GM03348 (cell line): ENCODE measurements at places on chromosomes 16 and 17.

DNA sequence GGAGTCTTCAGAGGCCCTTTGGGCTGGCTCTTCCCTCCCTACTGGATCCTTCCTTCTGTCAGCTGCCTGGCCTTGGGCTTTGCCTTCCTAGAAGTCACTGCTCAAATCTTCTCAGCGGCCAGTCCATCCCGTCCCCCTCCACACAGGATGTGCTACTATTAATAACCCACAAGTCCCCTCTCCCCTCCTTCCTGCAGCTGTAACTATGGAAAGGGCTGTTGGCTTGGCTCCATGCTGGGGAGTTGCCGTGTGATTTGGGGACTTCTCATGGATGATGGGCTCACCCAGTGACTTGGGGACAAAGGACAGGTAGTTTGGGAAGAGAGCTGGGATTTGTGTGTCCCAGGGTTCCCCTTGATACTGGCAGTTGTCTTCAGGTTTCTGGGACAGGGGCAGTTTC lies 19.4 kb downstream of the TMEM94 start:
- no peak for DNase-seq

- DNase-seq, result no peak
Observed at GRCh38 chr17:12485361-12485906, 180.3 kb upstream of the MYOCD start.

- DNase-seq, result peak; percentile 64
Observed at GRCh38 chr16:47731252-47731651, 270.1 kb downstream of the PHKB start.

- no peak for DNase-seq
Observed at GRCh38 chr17:77177002-77177741, 36.4 kb downstream of the SEC14L1 start.

GRCh38 chr17:21089933-21090901 lies 36.5 kb upstream of the DHRS7B start:
- no peak for DNase-seq

DNA sequence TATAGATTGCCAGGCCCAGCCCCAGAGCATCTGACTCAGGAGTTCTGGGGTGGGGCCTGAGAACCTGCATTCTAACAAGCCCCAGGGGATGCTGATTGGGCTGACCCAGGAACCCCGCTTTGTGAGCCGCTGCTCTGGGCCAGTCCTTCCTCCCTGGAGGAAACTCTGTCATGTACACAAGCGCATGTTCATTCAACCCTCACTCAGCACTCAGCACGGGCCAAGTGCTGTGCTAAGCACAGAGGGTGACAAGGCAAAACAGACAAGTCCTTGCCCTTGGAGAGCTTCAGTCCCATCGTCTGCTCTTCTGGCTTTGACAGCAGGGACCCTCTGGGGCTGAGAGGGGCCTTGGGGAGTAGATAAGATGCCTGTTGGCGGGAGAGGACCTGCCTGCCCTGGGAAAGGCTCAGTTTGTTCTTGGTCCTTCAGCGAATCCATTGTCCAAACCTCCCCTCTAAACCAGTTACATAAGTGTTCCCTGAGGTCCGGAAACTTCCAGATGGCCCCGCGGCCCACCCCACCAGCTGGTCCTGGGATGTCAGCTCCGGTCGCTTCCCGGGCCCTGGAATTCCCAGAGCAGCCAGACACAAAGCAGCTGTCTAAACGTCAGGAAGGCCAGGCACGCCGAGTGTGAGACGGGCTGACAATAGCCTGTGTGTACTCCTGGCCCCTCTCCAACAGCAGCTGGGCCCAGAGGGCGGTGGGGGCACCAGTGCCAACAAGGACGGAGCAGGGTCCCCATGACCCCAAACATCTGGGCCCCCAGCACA lies 88.8 kb downstream of the ZDHHC7 start:
- no peak for DNase-seq

- DNase-seq, result no peak
Observed at GRCh38 chr16:49439676-49440075, 66.1 kb downstream of the C16orf78 start.

DNA sequence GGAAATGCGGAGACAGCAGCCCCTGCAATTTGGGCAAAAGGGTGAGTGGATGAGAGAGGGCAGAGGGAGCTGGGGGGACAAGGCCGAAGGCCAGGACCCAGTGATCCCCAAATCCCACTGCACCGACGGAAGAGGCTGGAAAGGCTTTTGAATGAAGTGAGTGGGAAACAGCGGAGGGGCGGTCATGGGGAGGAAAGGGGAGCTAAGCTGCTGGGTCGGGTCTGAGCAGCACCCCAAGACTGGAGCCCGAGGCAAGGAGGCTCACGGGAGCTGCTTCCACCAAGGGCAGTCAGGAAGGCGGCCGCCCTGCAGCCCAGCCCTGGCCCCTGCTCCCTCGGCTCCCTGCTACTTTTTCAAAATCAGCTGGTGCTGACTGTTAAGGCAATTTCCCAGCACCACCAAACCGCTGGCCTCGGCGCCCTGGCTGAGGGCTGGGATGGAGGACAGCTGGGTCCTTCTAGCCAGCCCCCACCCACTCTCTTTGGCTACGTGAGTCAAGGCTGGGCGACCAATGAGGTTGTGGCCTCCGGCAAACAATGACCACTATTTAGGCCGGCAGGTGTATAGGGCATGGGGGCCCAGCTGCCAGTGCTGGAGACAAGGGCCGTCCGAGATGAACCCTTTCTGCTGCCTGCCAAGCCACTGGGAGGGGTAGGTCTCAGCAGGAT lies 507 bp downstream of the SERPINF1 start:
- DNase-seq, result peak; percentile 71

- DNase-seq, result no peak
Observed at GRCh38 chr16:86704516-86704915, 126.2 kb downstream of the FOXL1 start.

GRCh38 chr16:60771138-60771537 lies 1265.1 kb downstream of the CDH8 start:
- DNase-seq, result no peak

DNA sequence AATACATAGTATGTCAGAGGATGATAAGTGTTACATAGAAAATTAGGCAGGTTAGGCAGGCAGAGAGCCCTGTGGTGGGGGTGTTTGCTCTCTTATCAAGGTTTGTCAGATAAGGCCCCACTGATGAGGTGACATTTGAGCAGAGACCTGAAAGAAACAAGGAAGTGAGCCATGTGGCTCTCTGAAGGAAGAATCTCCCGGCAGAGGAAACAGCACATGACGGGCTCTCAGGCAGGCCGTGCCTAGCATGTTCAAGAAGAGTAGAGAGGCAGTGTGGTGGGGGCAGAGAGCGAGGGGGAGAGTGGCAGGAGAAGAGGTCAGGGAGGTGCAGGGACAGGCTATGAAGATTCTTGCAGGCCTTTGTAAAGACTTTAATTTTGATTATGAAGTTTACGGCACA lies 82.0 kb upstream of the ASIC2 start:
- no peak for DNase-seq

DNA sequence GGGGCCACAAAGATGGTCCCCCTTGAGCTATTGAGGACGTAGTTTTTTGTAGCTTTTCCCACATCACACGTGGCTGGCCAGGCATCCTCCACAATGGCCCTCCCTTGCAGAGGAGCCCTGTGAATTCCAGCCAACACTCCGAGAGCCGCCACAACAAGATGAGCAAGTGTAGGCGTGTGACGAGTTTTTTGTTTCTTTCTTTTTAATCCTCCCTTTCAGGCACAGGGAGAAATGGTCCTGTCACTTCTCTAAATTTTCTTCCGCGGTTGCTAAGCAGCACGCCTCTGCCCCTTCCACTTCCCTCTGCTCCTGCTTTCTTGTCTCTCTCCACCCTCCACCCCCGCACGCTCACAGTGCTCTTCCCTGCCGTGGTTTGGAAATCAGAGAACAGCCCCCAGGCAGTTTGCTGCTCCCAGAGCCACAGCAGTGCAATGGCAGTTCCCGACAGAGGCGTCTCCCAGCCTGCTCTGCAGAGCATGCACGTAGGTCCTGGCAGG lies 68.0 kb upstream of the MRTFB start:
- DNase-seq, result peak; percentile 72

GRCh38 chr16:53056392-53056881 lies 1.6 kb downstream of the CHD9 start:
- peak; percentile 37 for DNase-seq

- no peak for DNase-seq
Observed at GRCh38 chr16:50396761-50397535, 28.2 kb upstream of the BRD7 start.

DNA sequence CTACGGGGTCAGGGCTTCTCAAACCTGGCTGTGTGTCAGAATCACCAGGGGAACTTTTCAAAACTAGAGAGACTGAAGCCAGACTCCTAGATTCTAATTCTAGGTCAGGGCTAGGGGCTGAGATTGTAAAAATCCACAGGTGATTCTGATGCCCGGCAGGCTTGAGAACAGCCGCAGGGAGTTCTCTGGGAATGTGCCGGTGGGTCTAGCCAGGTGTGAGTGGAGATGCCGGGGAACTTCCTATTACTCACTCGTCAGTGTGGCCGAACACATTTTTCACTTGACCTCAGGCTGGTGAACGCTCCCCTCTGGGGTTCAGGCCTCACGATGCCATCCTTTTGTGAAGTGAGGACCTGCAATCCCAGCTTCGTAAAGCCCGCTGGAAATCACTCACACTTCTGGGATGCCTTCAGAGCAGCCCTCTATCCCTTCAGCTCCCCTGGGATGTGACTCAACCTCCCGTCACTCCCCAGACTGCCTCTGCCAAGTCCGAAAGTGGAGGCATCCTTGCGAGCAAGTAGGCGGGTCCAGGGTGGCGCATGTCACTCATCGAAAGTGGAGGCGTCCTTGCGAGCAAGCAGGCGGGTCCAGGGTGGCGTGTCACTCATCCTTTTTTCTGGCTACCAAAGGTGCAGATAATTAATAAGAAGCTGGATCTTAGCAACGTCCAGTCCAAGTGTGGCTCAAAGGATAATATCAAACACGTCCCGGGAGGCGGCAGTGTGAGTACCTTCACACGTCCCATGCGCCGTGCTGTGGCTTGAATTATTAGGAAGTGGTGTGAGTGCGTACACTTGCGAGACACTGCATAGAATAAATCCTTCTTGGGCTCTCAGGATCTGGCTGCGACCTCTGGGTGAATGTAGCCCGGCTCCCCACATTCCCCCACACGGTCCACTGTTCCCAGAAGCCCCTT lies 10.9 kb downstream of the STH start:
- no peak for DNase-seq

DNA sequence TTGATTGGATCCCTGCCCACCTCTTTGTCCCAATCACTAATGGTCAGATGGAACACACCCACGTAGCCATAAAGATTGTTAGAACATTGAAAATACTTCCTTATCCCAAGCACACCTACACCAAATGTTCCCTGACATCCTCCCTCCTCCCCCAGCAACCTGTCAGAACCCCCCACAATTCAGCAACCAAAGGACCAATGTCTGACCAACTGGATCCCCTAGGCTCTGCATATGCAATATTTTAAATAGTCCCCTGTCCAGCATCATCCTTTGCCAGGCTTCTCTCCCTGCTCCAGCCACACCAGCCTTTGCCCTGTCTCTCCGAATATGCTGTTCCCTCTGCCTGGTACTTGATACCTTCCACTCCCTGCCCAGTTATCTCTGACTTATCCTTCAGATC lies 54.9 kb upstream of the CES5A start:
- DNase-seq, result no peak

DNA sequence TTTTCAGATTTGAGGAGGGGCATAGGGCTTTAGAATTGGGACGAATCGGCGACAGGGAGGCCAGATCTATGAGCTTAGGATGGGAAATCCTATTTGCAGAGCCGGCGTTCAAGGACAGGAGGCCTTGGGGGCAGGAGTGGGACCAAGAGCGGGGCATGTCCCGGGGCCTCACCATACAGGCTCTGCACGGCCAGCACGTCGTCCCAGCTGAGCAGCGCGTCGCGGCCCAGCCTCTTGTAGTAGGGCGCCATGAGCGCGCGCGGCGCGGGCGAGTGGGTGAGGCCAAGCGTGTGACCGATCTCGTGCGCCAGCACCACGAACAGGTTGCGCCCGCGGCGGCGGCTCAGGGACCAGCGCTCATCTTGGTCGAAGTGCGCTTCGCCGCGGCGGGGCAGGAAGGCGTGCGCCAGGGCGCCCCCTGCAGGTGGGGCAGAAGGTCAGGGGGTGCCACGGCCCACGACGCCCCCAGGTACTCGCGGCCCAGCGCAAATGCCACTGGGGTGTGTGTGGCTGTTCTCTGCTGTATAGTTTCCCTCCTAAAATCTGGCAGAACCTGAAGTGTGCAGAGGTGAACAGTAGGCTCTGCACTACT lies 9.3 kb downstream of the C17orf50 start:
- DNase-seq, result no peak

DNA sequence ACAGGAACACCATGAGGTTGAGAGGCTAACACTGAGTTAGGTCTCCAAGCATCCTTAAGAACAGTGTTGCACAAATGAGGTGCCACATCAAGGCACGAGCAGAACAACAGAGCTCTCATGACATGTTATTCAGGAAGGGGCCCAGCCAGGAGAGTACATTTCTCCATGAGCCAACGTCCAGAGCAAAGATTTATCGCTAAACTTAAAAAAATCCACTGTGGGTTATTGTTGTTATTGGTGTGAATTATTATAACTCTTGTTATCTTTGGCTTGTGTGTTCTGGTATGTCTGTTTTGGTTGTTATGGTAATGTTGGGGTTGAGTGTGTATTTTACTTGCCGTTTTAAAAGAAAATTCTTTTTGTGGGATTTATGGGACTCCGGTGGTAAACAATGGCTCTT lies 68.9 kb upstream of the MSI2 start:
- DNase-seq, result no peak

DNA sequence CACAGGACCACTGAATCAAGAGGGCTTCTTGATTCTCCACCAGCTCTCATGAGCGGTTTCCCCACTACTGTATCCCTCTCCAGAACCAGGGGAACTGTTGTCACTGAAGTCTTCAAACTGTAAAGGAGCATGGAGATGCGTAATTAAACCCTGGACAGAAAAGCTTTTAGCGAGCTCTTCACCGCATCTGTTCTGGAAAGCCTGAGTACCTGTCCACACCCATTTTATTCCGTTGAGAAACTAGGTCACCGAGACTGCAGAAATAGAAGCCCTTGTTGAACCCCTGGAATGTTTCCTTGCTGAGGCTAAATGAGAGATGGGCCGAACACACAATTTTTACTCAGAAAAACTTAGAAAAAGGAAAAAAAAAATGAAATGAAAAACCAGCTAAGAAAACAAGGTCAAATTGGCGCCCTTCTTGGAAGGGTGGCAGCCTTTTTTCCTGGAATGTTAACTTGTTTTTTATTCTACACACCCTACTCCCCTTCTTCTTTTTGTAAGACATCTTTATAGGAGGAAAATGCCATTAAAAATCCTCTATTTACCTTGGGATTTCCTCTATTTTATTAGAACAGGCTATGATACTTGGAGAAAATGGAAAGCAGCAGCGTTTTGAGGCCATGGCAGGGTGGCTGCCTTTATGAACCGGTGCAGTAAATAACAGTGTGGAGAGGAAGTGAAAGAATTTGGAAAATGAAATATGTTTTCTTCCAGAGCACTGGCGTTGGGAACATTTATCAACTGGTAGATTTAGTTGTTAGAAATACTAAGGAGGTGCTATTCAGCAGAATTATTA lies 52.6 kb upstream of the CRISPLD2 start:
- no peak for DNase-seq

GRCh38 chr17:45147581-45148182 lies 593 bp upstream of the HEXIM1 start:
- DNase-seq, result peak; percentile 62

GRCh38 chr17:6047966-6048365 lies 22.2 kb upstream of the WSCD1 start:
- DNase-seq, result no peak
